NCI-H345 (cell line): ENCODE measurements at places on chromosomes 5 and 9.

- DNase-seq: no peak
These were observed 63.2 kb downstream of the SYK start for GRCh38 chr9:90864779-90865178.

- no peak for DNase-seq
These were observed 7.9 kb downstream of the CTXN3 start for GRCh38 chr5:127656825-127657224.

DNA sequence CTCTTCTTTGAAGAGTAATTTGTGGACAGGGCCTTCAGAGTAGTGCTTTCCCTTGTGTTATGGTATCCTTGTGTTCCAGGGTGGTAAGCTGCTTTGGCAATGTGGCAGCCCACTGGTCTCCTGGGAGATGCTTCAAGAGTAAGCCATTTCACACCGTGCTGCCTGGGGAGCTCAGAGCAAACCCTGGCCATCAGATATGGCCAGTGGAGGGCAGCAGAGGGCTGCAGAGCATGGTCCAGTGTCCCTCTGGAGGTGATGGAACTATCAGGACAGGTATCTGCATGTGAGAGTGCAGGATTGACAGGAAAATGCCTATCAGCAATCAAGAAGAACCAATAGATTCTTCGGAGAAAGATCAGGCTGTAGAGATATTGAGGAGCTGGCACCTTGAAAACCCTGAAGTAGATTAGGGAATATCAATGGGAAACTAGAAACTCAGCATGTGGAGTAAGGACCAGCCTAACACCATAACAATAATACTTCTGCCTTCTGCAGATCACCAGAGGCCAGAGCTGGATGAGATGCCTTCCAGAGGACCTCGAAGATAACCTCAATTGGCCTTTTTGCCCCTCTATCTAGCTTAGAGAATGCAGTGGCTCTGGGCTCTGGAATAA, 90.8 kb downstream of the PLPPR1 start:
- DNase-seq: peak; percentile 79

- no peak for DNase-seq
These were observed 299.6 kb downstream of the FBXL7 start for GRCh38 chr5:15799612-15800011.

- no peak for DNase-seq
These were observed 77.2 kb upstream of the CD180 start for GRCh38 chr5:67273689-67274356.

DNA sequence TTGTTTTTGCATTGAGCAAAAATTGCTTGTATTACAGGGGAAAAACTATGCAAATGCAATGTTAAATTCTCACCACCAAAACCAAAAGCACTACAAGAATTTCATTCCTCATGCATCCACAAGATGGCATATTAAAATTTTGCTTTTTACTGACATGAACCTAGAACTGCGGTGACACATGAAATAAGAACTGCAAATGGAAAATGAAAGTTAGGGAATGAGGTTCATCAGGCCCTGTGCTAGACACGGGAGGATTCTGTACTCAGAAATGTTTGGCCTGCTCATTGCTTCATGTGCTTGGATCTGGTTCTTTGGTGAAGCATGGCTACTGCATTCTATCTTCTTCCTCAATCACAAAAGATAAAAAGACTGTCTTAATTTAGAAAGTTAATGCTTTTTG, 9.1 kb upstream of the RFK start:
- no peak for DNase-seq

DNA sequence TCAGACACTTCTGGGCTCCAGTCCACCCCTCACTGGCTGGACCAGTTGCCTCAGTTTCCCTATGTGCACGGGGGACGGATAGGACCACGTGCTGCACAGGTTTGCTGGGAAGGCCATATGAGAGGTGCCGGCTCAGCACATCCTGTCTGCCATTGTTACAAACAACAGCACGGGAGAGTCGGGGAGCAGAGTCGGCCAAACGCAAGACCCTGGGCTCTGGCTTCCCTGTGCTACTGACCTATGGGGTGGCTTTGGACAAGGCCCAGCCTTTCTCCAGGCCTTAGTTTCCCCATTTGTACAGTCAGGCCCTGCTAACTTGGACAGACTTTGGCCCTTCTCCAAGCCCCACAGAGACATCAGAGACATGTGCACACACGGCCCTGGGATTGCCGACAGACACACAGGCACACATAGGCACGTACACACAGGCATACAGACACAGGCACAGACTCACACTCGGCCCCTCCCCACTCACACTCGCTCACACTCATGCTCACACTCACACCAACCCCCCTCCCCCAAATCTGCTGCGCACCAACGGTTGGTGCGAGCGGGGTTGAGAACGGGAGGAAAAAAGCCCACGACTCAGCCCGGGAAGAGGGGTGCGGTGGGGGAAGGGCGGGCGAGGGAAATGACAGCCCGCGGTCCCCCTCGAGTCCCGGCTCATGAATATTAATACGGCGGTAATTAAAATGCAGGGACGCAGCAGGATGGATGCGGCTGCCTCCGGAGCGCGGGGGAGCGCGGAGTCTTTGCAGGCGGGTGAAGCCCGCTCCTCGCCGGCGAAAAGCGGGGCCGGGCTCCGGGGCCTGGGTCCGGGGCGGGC, 133.0 kb downstream of the C9orf50 start:
- peak; percentile 42 for DNase-seq

- no peak for DNase-seq
These were observed 194.0 kb downstream of the SEMA6A start for GRCh38 chr5:116380621-116381020.

- no peak for DNase-seq
These were observed 12.4 kb downstream of the SLC36A1 start for GRCh38 chr5:151459680-151460324.

DNA sequence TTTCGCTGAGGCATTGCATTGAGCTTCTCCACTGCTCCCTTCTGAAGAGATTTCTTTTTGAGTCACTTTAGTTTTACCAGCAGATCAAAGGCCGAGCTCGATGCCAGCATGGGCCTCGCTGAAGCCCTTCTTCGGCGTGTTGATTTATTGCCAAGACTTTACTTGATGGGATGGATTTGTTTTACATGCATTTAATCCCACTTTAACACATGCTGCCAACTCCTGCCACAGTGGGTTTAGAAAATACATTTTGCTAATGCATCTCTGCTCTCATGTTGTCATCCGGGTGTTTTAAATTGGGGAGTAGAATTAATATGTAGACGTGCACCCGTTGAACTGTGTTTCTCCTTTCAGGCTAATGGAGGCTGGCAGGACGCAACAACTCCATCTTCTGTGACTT, 218.3 kb downstream of the PBX3 start:
- no peak for DNase-seq

GRCh38 chr5:126594748-126595485, at the start of gene ALDH7A1:
ALDH7A1 (minus strand) TSS chr5:126595219; CDS start chr5:126595198, 21 bp downstream.
- DNase-seq: peak; percentile 92

DNA sequence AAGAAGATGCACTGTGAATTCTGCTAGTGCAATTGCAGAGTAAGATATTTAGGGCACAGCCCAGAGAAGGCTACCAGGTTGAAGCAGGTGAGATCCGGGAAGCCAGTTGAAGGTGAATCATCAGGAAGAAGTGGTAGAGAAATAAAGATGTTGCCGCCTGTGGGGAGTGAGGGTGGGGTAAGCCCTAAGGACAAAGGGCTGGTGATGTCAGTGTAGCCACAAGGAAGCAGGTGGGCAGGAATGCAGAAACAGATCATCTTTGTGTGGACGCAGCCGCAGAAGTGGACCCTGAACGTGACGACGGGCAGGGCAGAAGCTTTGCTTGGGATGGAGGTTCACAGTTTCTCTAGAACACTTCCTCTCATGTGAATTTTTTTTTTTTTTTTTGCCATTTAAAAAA, 164.2 kb downstream of the ACTL7B start:
- DNase-seq: no peak

DNA sequence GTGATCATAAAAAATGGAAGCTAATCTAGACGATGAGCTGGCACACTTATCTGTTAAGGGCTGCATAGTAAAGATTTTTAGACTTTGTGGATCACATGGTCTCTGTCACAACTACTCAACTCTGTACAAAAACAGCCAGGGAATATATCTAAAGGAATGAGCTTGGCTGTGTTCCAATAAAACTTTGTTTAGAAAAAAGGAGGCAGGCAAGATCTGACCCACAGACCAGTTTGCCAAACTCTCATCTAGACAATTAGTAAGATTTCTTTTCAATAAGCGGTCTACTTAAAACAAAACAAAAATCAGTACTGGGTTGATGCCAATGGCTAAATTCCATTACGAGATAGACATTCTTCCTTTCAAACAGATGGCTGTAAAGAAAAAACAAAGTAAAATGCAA, 53.0 kb upstream of the RETREG1 start:
- no peak for DNase-seq

GRCh38 chr9:134435550-134436378, 109.5 kb downstream of the RXRA start:
- no peak for DNase-seq

- no peak for DNase-seq
These were observed 29.2 kb downstream of the CDKN2A start for GRCh38 chr9:21964925-21965385.

DNA sequence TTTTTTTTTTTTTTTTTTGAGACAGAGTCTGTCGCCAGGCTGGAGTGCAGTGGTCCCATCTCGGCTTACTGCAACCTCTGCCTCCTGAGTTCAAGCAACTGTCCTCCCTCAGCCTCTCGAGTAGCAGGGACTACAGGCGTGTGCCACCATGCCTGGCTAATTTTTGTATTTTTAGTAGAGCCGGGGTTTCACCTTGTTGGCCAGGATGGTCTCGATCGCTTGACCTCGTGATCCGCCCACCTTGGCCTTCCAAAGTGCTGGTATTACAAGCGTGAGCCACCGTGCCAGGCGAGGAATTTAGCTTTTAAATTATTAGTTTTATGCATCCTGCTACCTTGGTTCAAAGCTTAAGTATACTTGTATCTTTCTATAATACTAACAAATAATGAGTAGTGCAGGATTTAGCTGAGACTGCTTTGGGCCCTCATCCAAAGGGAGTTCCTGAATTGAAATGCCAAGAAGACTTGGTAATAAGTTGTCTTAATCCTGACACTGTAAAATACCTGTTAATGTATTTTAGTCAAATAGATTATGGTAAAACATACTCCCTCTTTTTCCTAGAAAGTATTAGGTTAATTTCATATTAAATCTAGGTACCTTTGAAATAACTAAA, 5.0 kb downstream of the CDC42SE2 start:
- DNase-seq: no peak

DNA sequence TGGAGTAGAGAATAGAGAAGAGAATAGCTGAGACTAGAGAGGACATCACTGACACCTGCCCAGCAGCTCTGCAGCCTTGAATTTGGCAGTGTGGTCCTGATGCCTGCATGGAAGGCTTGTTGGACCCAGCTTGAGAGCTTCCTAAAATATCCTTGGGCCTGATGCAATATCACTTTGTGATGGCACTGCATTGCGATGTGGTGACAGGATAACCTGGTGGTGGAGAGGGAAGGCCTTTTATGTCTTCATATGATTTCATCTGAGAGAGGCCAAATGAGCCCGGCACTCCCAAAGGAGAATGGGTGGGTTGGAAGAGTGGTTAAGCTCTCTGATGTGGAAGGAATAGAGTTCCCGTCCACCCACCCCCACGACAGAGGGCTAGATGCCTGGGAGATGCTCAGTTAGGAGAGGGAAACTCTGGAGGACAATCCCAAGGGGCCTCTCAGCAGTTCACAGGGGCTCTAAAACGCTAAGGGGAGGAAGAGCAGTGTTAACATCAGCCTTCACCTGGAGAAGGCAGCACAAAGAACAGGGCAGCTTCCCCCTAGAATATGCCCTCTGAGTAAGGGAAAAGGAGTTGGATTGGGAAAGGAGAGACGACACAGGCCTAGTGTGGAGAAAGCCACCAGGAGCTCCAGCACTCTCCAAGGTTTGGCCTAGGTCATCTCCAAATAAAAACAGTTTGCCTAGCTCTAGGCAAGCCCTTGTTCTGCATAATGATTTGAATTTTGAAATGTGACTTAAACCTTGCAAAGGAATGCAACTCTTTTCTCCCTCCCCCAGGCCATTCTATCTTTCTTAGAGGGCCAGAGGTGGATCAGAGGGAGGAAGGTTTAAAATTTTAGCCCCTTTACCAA, 99.8 kb upstream of the SSBP2 start:
- no peak for DNase-seq

- no peak for DNase-seq
These were observed 50.4 kb downstream of the TRIO start for GRCh38 chr5:14193496-14193895.

DNA sequence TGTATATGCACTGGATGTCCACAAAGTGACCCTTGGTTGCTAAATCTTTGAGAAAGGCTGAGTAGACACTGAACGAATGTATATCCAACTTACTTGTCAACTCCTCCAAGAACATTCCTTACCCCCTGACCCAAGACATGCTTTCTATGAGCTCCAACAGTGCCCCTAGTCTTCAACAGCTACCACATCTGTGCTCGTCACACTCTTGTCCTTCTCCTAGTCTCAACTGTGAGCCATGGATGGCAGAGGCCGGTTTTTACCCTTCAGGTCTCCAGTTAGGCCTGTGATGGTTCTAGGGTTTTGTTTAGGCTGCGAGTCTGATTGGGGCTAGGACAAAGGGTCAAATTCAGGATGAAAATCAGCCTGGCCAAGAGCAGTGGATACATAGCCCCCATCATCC, 19.0 kb upstream of the GPX3 start:
- no peak for DNase-seq

DNA sequence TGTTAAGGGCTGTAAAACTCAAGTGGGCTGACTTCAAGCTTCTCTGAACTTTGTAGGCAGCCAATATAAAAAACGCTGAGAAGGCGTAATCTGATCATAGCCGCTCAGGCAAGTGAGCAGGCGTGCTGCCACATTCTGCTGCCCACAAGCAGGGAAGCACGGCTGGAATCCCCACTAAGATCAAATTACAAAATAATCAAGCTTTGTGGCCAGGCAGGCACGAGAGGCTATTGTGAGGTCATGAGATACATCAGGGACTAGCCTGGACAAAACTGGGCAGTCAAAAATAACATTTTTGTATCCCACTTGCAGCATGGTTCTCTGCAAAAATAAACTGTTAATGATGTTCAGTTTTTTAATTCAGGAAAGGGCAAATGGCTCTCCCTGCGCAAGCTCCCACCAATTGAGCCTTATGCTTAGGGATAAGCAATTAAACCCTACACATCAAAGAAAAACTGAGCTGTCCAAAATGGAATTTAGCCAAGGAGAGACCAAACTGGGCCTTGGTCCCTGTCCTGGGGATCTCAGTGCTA, 64.0 kb downstream of the POU5F2 start:
- peak; percentile 67 for DNase-seq
